ENCODE measurements at places on chromosomes 6 and 20.
A peak's percentile ranks its signal among the peaks of the same experiment; 100 is the strongest.

DNA sequence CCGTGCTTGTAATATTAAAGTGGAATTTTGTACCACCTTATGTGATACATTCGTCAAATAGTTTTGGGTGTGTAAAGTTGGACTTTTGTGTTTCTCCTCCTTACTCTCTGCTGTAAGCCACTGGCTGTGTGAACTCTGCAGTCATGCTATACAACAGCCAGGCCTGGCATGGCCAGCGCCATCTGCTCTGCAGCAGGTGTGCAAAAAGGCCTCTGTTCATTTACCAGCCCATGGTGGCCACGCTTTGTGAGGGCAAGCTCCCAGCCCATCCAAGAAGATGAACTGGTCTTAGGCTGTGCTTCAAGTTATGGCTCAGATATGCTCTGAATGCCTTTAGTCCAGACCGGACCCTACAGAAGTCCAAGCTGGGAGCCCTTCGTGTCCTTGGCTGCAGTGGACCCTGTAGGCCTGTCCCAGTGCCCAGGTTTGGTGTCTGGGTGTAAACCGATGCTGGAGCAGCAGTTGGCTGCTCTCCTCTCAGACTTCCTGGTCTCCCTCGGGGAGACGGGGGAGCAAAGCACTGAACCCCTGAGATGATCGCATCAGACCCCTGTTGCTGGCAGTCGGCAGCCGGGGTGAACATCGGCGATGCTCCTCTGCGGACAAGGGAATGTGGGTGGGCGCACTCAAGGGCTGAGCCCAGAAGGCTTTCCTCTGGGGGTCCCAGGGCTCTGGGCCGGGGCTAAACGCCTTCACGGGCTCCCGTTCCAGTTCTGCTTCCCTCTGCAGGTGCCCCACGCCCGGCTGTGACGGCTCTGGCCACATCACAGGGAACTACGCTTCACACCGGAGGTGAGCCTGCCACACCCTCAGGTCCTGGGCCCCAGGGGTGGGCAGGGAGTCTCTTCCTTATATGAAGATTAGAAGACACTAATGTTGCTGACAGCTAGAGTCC lies 28.6 kb upstream of the PCMTD2 start:
- no peak for DNase-seq

GRCh38 chr6:62891065-62891647 lies 320.1 kb upstream of the FKBP1C start:
- DNase-seq = no peak

DNA sequence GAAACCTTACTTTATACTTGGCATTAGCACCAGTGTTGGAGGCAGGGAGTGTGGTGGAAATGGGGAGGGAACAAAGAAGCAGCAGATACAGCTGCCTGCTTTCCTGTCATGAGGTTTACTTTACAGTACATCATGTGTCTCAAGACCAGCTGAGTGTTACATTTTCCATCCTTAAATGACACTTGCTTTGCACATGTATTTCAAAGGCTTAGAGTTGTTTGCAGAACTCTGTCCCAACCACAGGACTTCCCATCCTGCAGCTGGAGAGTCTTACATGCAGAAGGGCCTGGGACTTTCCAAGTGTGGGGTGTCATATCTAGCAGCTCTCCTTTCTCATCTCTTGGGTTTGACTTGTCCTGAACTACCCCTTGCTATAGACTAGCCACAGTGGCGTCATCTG lies 395.9 kb downstream of the DHX35 start:
- DNase-seq = no peak

DNA sequence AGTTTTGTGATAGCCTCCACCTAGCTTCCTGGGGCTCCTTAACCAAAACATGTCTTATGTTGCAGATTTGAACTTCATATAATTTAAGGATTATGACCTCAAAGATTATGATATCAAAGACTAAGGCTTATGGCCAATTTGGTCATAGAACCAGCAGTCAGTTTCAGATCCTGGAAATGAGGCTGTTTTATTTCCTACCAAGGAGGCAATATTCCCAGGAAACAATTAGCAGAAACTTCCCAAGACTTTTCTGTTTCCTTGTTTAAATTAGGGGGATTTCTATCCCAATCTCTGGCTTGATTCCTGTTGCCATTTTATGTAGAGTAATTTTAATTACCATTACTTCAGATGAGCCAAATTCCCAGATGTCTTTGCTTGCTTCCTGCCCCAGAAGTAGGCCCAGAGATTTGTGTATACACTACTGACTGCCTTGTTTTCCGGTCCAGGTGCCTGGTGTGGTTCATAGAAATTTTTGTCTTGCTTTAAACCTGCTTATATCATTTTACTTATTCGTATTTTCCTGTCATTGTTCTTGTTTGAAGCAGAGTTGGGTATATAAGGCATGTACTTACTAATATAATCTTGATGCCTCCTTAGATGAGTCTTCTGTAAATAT lies 119.2 kb upstream of the TMEM170B start:
- DNase-seq = no peak

DNA sequence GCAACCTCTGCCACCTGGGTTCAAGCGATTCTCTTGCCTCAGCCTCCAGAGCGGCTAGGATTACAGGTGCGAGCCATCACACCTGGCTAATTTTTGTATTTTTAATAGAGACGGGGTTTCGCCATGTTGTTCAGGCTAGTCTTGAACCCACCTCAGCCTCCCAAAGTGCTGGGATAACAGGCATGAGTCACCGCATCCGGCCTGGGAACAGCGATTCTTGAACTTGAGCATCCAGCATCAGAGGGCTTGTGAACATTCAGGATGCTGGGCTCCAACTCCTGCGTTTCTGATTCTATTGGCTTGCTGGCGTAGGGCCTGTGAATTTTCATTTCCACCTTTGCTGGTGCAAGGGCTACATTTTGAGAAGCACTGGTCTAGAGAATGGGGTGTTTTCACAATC lies 24.5 kb upstream of the PIM1 start:
- no peak for DNase-seq

- no peak for DNase-seq
Observed at GRCh38 chr20:51542033-51542570, 417 bp downstream of the NFATC2 start.

GRCh38 chr6:36419310-36419709 lies 23.3 kb downstream of the PXT1 start:
- no peak for DNase-seq

DNA sequence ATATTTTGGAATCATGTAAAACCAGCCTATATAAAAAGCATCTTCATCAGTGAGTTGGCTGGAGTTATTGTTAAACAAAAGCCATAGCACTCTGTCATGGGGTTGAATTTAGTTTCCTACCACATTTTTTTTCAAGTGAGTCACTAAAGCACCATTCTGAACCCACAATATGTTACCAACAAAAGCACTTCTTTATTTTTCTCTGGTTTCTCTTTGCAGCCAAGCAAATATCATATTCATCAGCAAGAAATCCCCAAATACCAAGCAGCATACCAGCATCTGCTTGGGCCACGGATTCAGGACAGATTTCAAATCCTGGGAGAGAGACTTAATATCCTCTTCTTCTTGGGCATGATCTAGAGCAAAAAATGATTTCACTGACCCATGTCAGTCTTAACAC lies 441.4 kb downstream of the BCKDHB start:
- peak; percentile 93 for DNase-seq

DNA sequence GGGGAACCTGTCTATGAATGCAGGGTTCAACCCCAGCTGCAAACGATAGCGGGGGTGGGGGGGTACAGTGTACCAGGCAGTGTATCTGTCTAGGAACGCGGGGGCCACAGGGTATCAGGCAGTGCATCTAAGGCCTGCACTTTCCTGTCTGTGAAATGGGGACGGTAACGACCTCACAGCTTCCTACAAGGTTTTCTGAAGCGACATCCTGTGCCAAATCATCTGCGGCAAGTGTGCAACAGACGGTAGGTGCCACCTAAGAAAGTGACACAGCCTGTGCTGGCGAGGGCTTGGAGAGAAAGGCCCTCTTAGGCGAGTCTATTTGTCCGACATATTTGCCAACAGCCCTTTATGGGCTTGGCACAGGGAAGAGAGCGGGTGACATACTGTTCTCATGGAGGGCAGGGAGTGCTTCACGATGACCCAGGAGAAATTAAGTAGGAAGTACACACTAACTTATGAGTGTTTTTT lies 3.8 kb downstream of the DIDO1 start:
- no peak for DNase-seq

DNA sequence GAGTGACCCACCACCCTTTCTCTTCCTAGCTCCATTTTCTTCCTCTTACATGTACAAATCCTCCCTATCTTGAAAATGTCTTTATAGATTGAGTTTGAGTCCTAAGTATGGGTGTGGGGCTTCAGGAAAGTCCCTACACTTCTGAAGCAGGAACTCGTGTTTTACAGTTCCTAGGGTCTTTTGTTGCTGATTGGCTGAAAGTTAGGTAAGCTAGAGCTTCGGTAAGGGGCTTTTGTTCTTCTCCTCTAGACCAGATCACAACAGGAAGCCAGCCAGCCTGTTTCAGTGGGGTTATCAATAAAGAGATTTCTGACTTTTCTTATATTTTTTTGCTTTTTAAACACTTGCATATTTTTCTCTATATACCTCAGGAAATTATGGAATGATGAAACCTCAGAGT lies 51.3 kb downstream of the CNR1 start:
- no peak for DNase-seq

GRCh38 chr20:43426172-43426571 lies 31.5 kb upstream of the SRSF6 start:
- DNase-seq = no peak
